ENCODE measurements at places on chromosomes 13 and 19. TPM values are rescaled to one million over a fixed set of nuclear protein-coding genes. Genes with fewer than 3 reads are reported as not detected.
A peak's percentile ranks its signal among the peaks of the same experiment; 100 is the strongest.

- no peaks in the 10 kb centered on the region for H3K36me3 ChIP-seq
- no peak for DNase-seq
- H3K4me3 ChIP-seq: no peak overlapping the region
- H3K27me3 ChIP-seq: no peaks in the 10 kb centered on the region
- peaks cover 60% of the 10 kb centered on the region for H3K4me1 ChIP-seq
These were observed 69.8 kb downstream of the LRCH1 start for GRCh38 chr13:46622630-46623256.

DNA sequence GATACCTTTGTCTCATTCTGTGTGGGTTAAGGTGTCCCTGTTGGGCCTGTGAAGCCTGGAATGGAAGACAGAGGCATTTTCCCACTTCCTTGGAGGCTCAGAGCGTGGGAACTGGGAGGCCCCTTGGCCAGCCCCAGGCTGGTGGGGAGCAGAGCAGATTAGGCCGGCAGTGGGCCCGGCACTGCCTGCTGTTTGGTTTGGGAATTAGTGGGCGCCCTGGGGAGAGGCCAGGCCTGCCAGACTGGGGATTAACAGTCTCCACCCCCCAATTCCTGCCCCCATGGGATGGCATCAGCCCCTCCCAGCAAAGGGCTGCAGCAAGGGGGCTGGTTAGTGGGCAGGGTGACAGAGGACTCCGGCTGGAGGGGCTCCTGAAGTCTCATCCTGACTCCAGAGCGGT, 3.1 kb upstream of the BEST2 start:
- peaks cover 29% of the 10 kb centered on the region for H3K36me3 ChIP-seq
- DNase-seq: no peak
- H3K4me3 ChIP-seq: no peak overlapping the region
- H3K4me1 ChIP-seq: peaks cover 3% of the 10 kb centered on the region

Gene HMG20B
- 62.5 TPM for total RNA-seq

- H3K27me3 ChIP-seq: peaks cover 11% of the 10 kb centered on the region
- no peaks in the 10 kb centered on the region for H3K36me3 ChIP-seq
These were observed 92.9 kb upstream of the SGCG start for GRCh38 chr13:23087880-23088279.

Gene ZSCAN4
- not detected for total RNA-seq

GRCh38 chr19:40549007-40549708, 27.5 kb upstream of the SHKBP1 start:
- H3K36me3 ChIP-seq: no peaks in the 10 kb centered on the region
- H3K4me3 ChIP-seq: no peak overlapping the region
- no peak overlapping the region for H3K27ac ChIP-seq

GRCh38 chr13:44317752-44318151, 55.9 kb upstream of the SERP2 start:
- no peak overlapping the region for H3K4me3 ChIP-seq
- no peaks in the 10 kb centered on the region for H3K36me3 ChIP-seq

Gene C19orf47
- 17.7 TPM for total RNA-seq

GRCh38 chr13:95020298-95020987, 280.8 kb downstream of the ABCC4 start:
- H3K27me3 ChIP-seq: no peaks in the 10 kb centered on the region
- H3K36me3 ChIP-seq: peaks cover 31% of the 10 kb centered on the region
- H3K27ac ChIP-seq: no peak overlapping the region

GRCh38 chr13:113537909-113538688, 46.5 kb upstream of the TFDP1 start:
- DNase-seq: no peak
- no peak overlapping the region for H3K27ac ChIP-seq
- H3K36me3 ChIP-seq: peaks cover 21% of the 10 kb centered on the region

DNA sequence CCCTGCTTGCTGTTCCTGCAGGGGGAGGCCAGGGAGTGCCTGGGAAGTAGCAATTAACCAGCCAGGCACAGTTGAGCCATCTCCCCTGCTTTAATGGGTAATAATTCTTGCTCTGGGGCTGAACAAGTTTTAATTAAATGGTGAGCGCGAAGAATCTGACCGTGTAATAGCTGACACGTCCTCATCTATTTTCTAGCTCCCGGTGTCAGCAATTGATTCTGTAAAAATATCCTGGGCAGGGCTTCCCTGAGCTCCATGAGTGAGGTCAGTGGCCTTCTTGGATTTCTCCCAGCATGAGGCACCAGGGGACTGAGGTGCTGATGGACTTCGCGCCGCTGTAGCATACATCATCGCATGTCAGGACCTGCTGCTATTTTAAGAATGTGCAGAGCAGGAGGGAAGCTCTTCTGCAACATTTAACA, 26.9 kb downstream of the SIPA1L3 start:
- DNase-seq: no peak
- no peak overlapping the region for H3K4me3 ChIP-seq
- no peak overlapping the region for H3K27ac ChIP-seq
- H3K27me3 ChIP-seq: no peaks in the 10 kb centered on the region
- peaks cover 28% of the 10 kb centered on the region for H3K36me3 ChIP-seq
- peaks cover 8% of the 10 kb centered on the region for H3K4me1 ChIP-seq

- H3K27ac ChIP-seq: peak overlapping the region; percentile 31
- peaks cover 15% of the 10 kb centered on the region for H3K36me3 ChIP-seq
- H3K27me3 ChIP-seq: no peaks in the 10 kb centered on the region
- no peak for DNase-seq
- peaks cover 60% of the 10 kb centered on the region for H3K4me1 ChIP-seq
These were observed 3.3 kb downstream of the MLLT1 start for GRCh38 chr19:6276447-6276846.

DNA sequence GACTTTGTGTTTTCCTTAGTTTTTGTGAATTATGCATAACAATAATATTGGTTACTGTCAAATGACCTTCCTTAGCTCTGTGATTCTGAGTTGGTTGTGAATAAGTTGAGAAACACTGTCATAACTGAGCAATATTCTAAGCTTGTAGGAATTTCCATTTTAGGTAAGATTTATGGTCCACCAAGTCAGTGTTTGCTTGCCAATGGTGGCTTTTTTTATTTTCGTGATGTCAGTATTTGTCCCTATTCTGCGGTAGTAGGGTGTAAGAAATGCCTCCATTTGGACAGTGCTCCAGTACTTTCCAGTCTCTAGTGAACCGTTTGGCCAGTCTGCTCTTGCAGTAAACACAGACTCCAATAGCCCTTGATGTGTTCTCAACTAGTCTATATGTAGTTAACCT, 94.7 kb downstream of the FRY start:
- H3K27me3 ChIP-seq: no peaks in the 10 kb centered on the region
- DNase-seq: no peak
- no peak overlapping the region for H3K27ac ChIP-seq
- H3K36me3 ChIP-seq: peaks cover 8% of the 10 kb centered on the region

DNA sequence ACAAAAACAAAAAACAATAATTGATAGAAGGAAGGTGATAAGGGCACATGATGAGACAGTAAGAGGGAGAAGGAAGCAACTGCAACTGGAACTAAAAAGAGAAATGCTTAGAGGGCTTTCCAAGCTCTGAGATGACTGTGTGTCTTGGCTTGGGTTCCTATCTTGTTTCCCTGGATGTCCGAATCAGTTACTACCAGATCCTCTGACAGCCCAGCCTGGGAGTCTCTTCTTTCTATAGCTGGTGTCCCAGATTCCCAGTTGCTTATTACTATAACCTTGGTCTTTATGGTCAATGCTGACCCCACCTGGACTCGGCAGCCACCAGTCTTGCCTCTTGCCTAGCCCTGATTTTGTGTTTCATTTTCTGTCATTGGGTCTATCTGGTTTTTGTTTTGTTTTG, 116.4 kb downstream of the RFC3 start:
- H3K36me3 ChIP-seq: no peaks in the 10 kb centered on the region
- no peak overlapping the region for H3K27ac ChIP-seq
- H3K27me3 ChIP-seq: no peaks in the 10 kb centered on the region
- no peak overlapping the region for H3K4me3 ChIP-seq
- no peak for DNase-seq

DNA sequence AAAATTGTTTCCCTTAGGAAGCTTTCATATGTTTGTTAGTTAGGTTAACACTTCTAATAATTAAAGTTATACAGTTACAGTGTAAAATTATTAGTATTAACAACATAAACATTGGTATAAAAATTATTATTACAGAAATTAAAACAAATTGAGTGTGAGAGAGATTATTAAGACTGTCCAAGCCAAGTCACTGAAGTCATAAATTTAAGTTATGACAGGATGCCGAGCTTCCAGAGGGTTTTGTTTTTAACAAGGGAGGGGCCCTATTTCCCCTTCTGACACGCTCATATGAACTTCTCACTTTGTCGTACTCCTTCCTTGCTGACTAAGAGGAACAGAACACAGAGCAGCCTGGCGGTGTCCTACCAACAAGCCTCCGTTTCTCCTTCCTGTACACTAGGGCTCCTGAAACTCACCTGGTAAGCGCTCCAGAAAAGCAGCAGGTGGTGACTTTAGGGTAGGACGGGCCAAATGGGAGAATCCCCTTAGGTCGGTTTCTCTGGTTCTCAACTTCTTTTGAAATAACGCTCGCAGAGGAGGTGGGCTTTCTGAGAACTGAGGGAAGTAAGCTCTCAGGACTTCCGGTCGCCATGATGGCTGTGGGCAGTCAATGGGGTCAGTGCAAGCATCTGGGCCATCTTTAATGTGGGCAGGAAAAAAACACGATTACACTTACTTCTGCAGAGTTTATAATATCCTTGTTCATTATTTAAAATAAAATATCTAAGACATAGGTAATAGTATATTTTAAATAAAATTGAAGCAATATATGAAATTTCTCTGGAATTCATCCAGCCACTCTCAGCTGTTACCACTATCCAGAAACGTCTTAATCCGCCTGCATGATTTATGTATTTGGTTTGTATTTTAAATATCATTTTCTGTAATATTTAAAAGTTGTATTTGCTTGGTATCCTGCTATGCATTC, at the start of gene CARD8:
TSS of gene CARD8 (minus strand) at position 537 of the 928 bp plus-strand sequence. CDS start 14,892 bp downstream, outside the sequence.
- H3K4me1 ChIP-seq: peaks cover 63% of the 10 kb centered on the region
- H3K4me3 ChIP-seq: peak within 1 kb of the TSS; percentile 92
- peak within 1 kb of the TSS; percentile 98 for H3K27ac ChIP-seq
- H3K36me3 ChIP-seq: peaks cover 20% of the 10 kb centered on the region
- no peaks in the 10 kb centered on the region for H3K27me3 ChIP-seq

GRCh38 chr19:40274585-40275544, 10.3 kb downstream of the AKT2 start:
- peak overlapping the region; percentile 24 for H3K4me3 ChIP-seq
- no peaks in the 10 kb centered on the region for H3K27me3 ChIP-seq
- H3K27ac ChIP-seq: peak overlapping the region; percentile 68
- H3K4me1 ChIP-seq: peaks cover 67% of the 10 kb centered on the region
- H3K36me3 ChIP-seq: peaks cover 11% of the 10 kb centered on the region

Gene AXL
- total RNA-seq: 0.50 TPM

DNA sequence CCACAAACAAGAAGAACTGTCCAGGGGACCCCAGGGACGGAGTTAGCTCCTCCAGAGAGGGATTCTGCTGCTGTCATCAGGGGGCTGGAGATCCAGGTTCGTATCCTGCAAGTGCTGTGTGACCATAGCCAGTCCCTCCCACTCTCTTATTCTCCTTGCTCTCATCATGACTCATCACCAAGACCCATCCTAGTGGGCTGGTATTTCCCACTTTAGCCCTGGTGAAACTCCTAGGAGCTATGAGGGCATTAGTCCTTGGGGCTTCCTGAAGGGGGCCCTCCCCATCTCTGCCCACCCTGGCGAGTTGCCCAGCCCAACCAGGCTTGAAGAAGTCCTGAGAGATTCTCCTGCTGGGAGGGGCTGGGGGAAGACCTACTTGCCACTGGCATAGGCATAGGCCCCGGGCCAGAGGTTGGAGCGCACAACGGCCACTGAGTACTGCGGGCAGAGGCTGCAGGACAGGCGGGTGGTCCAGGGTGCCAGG, 7.5 kb upstream of the DMWD start:
- no peak for DNase-seq
- peaks cover 22% of the 10 kb centered on the region for H3K27me3 ChIP-seq
- no peaks in the 10 kb centered on the region for H3K36me3 ChIP-seq
- H3K4me1 ChIP-seq: peaks cover 4% of the 10 kb centered on the region
- H3K27ac ChIP-seq: no peak overlapping the region

GRCh38 chr13:84433024-84433423, 550.8 kb upstream of the SLITRK1 start:
- no peak overlapping the region for H3K27ac ChIP-seq
- H3K36me3 ChIP-seq: no peaks in the 10 kb centered on the region
- no peaks in the 10 kb centered on the region for H3K4me1 ChIP-seq
- no peak for DNase-seq
- no peaks in the 10 kb centered on the region for H3K27me3 ChIP-seq

DNA sequence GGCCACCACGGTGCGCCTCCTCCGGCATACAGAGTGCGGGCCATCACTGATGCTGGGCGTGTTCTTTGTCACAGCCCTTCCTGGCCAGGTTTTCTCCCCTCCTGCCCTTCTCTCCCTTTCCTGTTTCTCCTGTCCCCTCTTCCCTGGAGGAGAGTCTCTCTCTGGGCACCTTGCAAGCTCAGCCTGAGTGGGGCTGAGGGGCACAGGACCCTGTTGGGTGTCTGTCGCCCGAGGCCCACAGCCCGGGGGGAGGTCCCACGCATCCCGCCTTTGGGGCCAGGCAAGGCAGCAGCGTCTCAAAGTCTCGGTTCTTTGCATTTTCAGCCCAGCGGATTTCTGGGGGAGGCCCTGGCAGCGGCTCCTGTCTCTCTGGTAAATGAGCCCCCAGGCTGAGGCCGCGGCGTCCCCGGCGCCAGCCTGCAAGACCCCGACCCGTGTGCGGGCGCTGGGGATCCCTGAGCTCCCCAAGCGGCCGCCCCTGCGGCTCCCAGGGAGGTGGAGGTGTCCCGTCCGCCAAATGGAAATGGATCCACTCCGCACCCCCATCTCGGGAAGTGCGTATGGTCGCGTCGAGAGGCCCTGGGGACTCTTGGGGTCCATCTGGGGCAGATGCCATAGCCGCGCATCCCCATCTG, 47.2 kb downstream of the COMP start:
- DNase-seq: no peak
- no peaks in the 10 kb centered on the region for H3K27me3 ChIP-seq
- H3K4me1 ChIP-seq: no peaks in the 10 kb centered on the region
- H3K4me3 ChIP-seq: no peak overlapping the region
- H3K36me3 ChIP-seq: no peaks in the 10 kb centered on the region
- H3K27ac ChIP-seq: no peak overlapping the region

DNA sequence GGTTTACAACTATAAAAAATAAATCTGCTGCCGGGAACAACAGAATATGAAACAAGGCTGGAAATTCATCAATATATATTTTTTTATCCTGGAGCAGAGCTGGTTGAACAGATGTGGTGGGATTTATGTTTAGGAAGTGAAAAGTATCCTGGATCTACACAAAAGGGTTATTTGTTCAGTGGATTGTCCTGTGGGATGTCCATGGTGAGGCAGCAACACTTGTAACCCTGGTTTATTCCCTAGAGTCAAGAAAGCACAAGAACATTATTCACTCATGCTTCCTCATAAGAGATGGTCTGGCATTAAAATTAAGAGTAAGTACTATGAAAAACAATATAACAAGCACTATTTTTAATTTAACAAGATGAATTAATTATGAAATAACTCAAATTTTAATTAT, 46.0 kb downstream of the PRR20E start:
- H3K27me3 ChIP-seq: no peaks in the 10 kb centered on the region
- no peak overlapping the region for H3K4me3 ChIP-seq
- H3K36me3 ChIP-seq: no peaks in the 10 kb centered on the region
- H3K27ac ChIP-seq: no peak overlapping the region
- H3K4me1 ChIP-seq: no peaks in the 10 kb centered on the region

Gene CEACAM3
- not detected for total RNA-seq

DNA sequence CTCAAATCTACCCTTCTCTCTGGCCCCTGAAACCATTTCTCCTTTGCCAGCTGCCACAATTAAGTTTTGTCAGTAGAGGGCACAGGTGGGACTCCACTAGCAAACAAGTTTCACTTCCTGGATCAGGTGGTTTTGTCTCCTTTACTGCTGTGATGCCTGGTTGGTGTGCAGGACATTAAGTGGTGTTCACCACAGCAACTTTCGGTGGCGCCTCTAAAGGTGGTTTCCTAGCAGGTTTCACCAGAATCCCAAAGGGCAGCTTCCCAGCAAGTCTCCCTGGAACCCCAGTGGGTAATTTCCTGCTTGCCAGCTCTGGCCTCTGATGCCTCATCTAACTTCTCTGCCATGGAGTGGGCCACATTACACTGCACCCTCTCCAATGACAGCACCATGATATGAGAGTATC, 16.6 kb downstream of the MED4 start:
- H3K36me3 ChIP-seq: peaks cover 68% of the 10 kb centered on the region
- peaks cover 7% of the 10 kb centered on the region for H3K4me1 ChIP-seq
- no peak overlapping the region for H3K27ac ChIP-seq

All from activated CD4-positive, alpha-beta T cell treated with anti-CD3 and anti-CD28 coated beads for 36 hours (primary cell).